ENCODE measurements at places on chromosomes 3 and 15.

DNA sequence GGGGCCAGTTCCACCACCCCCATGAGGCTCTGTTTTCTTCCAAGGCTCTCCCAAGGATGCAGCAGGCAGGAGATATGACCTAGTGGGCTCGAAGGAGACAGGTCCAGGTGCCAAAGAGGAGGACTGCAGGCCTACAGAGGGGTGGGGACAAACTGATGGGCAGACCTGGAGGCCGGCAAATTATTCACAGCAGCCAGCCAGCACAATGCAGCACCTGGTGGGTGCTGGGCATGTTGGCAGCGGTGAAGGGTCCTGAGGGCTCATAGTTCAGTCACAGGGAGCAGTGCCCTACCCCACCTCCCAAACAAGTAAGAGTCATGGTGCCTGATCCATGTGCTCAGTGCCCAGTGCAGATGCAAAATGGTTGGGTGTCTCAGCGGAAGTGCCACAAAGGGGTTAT, 171.7 kb downstream of the ABHD5 start:
- no peak for DNase-seq

DNA sequence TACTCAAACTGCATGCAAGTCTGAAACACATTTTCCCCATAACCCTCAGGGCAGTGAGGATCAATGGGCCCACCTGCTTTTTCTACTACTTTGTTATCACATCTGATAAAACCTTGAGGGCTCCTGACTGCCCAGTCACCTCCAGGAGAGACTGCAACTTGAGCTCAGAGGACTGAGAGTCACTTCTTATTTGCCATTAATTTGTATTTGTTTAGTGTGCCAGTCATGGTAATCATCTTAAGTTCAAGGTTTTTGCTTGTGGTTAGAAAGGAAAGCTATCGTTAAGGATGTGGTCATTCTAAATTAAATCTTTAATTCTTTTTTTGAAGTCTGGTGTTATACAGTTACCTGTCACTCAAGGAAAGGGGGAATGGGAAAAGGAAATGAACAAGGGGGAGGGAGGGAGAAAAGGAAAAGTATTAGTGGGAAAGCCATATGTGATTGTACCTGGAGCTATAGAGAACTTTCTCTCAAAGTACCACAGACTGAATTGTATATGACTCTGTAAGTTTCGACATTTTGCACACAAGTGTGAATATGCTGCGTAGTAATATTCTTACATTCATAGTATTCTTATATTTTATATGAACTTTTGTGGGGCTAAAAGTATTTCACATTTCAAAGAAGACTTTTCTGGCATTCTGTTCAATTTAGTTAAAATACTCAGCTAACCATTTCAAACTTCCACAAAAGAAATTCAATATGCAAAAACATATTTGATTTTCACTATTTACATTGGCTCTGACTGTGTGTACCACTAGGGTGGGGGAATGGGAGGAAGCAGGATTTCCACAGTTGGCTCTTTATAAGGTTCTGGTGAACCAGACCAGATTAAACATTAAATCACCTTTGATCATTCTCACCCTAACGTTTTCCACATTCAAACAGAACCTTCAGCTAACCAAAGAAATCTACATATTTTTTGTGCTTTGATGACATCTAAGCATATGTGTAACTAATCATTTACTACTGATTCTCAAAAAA, 166.5 kb upstream of the ATP11B start:
- no peak for DNase-seq

DNA sequence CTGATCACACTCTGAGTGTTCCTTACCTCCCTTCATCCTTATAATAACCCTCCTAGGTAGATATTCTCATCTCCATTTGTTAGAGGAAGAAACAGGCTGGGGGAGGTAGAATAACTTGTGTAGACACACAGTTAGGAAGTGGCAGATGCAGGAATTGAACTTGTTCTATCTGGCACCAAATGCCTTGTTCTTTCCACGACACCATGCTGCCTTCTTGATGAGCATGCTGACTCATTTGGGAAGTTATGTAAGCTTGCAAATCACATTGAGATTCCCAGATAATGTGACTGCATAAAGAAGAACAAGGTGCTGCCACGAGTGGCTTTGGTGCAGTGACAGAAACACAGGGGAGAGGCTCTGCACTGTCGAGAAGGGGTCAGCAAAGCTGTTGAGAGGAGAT, 27.5 kb upstream of the NDUFB4 start:
- DNase-seq, result no peak

DNA sequence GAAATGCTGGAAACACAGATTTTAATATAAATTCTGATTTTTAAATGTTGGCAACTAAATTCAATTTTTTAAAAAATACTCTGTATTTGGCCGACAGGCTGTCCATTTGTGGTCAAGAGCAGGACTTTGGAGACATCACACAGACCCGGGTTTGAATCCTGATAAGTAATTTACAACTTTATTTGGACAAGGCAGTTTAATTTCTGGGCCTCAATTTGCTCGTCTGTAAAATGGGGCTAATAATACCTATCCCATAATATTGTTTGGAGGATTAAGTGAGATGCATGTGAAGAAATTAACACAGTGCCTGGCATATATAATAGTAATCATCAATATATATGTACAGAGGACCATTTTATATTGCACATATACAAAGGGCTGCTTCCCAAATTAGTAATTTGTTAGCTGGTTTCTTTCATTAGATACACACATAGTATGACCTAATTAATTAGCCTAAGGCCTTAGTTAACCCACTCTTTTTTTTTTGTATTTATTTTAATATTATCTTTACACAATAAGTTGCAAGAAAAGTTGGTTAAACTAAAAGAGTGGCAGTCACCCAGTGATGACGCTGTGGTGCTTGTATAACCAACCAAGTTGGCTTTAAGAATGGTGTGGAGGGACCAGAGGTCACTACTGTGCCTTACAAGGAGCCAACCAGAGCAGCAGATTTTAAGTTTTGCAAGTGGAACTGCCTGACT, 665 bp downstream of the PIGB start:
- no peak for DNase-seq

Measured in SHP77 (cell line).